T-helper 17 cell (primary cell): ENCODE measurements at places on chromosomes 7 and 10. TPM values are rescaled to one million over a fixed set of nuclear protein-coding genes. Genes with fewer than 3 reads are reported as not detected.

The KAZALD1 gene
- not detected for total RNA-seq

The EPDR1 gene
- 0.29 TPM for total RNA-seq

The FKBP6 gene
- total RNA-seq = not detected

The SLC29A3 gene
- 3.3 TPM for total RNA-seq

The IL15RA gene
- total RNA-seq = 12.6 TPM

The MYL10 gene
- not detected for total RNA-seq

GRCh38 chr7:112104120-112104519, 102.1 kb downstream of the DOCK4 start:
- no peaks in the 10 kb centered on the region for H3K36me3 ChIP-seq
- H3K4me3 ChIP-seq = no peak overlapping the region
- peaks cover 2% of the 10 kb centered on the region for H3K4me1 ChIP-seq
- H3K27ac ChIP-seq = no peak overlapping the region

- H3K27me3 ChIP-seq = no peaks in the 10 kb centered on the region
- H3K4me3 ChIP-seq = no peak overlapping the region
- DNase-seq = no peak
- no peaks in the 10 kb centered on the region for H3K36me3 ChIP-seq
- H3K4me1 ChIP-seq = no peaks in the 10 kb centered on the region
- H3K27ac ChIP-seq = no peak overlapping the region
Observed at GRCh38 chr10:66837990-66838389, 87.8 kb upstream of the LRRTM3 start.

- DNase-seq = no peak
- peaks cover 12% of the 10 kb centered on the region for H3K4me1 ChIP-seq
- H3K27ac ChIP-seq = no peak overlapping the region
- peaks cover 47% of the 10 kb centered on the region for H3K27me3 ChIP-seq
- H3K4me3 ChIP-seq = no peak overlapping the region
Observed at GRCh38 chr7:43116451-43116850, 4.0 kb downstream of the HECW1 start.

DNA sequence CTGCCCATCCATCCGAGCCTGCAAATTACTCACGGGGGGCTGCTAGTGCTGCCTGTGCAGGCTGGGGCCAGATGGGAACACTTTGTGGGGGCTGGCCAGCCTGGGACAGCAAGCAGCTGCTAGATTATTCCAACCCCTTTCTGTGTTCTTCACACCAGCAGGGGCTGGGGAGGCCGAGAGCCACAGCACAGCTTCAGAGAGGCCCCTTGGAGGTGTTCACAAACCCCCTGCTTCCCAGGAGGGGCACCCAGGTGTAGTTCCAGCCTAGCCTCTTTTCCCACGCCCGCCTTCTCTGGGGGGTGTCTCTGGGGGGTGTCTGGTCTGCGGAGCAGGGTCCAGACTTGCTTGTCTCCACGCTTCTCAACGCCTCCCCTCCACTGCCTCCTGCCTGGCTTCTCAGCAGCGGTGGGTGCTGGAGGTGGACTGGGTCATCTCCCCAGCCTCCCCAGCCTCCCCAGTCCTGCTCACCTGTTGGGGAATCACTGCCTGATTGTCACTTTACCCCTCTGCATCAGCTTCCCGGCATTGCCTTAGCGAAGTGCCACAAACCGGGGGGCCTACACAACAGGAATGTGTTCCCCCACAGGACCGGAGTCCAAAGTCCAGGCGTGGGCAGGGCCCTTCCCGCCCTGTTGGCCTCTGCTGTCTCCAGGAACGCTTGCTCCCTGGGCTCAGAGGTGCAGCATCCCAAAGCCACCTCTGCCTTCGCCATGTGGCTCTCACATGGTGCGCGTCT, 74.0 kb upstream of the EN2 start:
- DNase-seq = no peak
- H3K4me3 ChIP-seq = no peak overlapping the region
- no peak overlapping the region for H3K27ac ChIP-seq
- peaks cover 93% of the 10 kb centered on the region for H3K27me3 ChIP-seq
- H3K4me1 ChIP-seq = peaks cover 17% of the 10 kb centered on the region

- H3K4me3 ChIP-seq = no peak overlapping the region
- H3K36me3 ChIP-seq = no peaks in the 10 kb centered on the region
- no peaks in the 10 kb centered on the region for H3K27me3 ChIP-seq
- no peaks in the 10 kb centered on the region for H3K4me1 ChIP-seq
Observed at GRCh38 chr10:47248386-47249090, 51.5 kb upstream of the GDF10 start.

DNA sequence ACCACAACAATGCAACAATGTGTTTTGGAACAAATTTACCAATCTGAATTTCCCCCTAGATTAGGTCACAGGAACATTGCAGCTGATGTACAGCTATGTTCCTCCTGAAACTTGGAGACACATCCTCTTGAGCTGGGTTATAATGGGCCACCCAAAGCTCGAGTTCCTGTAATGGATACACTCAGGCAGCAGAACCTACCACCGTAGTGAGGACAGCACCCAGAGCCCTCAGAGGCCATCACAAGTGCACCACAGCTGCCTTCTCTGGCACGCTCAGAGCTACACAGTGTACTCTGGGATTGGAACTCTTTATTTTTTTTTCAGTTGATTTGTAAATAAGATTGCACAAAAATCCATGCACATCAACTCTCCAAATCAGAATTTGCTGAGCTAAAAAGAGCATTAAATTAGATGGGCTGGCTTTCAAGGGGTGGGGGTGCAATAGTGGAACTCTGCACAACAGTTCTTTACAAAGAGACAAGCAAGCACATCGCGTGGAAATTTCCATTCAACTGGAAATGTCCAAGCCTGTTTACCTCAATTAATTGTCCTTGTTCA, 56.7 kb downstream of the EGFR start:
- H3K27me3 ChIP-seq = no peaks in the 10 kb centered on the region
- no peaks in the 10 kb centered on the region for H3K36me3 ChIP-seq
- H3K4me3 ChIP-seq = no peak overlapping the region
- H3K4me1 ChIP-seq = peaks cover 13% of the 10 kb centered on the region
- DNase-seq = no peak

- H3K36me3 ChIP-seq = no peaks in the 10 kb centered on the region
- H3K4me1 ChIP-seq = no peaks in the 10 kb centered on the region
- no peak overlapping the region for H3K27ac ChIP-seq
Observed at GRCh38 chr7:84302949-84303348, 108.4 kb upstream of the SEMA3A start.

DNA sequence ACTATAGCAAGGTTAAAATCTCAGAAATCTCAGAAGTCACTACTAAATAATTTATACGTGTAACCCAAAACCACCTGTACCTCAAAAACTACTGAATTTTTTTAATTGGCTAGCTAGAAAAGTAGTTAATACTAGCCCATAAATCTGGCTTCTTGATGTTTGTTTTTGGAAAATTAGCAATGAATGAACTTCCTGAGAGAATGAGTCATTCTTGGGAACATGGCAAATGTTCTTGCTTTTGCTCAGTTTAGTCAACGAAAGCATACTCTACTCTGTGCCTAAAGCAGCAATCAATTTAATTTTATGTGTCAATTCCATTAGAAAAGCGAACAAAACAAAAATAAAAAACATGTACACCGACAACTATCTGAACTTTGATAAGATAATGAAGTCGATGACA, 69.2 kb downstream of the SEMA3E start:
- H3K27me3 ChIP-seq = no peaks in the 10 kb centered on the region
- no peak for DNase-seq
- no peaks in the 10 kb centered on the region for H3K36me3 ChIP-seq
- no peaks in the 10 kb centered on the region for H3K4me1 ChIP-seq
- no peak overlapping the region for H3K4me3 ChIP-seq

DNA sequence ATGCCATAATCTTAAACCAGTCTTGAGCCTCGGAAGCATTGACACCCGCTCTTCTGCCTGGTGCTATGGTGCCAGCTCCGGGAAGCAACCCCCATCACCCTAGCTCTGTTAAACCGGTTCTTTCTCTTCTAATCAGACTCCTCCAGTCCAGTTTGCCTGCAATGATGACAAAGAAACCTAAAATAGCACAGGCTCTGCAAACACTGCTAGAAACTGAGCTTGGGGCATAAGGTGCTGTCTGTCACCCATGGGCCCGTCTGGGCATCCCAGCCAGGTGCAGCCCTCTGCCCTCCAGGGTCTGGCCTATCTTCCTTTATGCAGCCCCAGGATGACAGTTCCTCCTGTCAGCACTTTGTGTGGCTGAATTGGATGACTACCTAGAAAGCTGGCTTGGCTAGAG, 14.2 kb upstream of the CAMK2G start:
- no peak for DNase-seq
- peak overlapping the region; percentile 53 for H3K27ac ChIP-seq
- peaks cover 13% of the 10 kb centered on the region for H3K27me3 ChIP-seq
- peaks cover 8% of the 10 kb centered on the region for H3K4me1 ChIP-seq

GRCh38 chr10:132164761-132165278, 21.9 kb upstream of the DPYSL4 start:
- no peak for DNase-seq
- no peak overlapping the region for H3K4me3 ChIP-seq
- H3K4me1 ChIP-seq = peaks cover 13% of the 10 kb centered on the region
- no peaks in the 10 kb centered on the region for H3K27me3 ChIP-seq
- no peak overlapping the region for H3K27ac ChIP-seq

- peaks cover 10% of the 10 kb centered on the region for H3K4me1 ChIP-seq
- H3K27ac ChIP-seq = no peak overlapping the region
- H3K36me3 ChIP-seq = no peaks in the 10 kb centered on the region
- peak; percentile 88 for DNase-seq
- peak overlapping the region; percentile 77 for H3K4me3 ChIP-seq
Observed at GRCh38 chr7:1412322-1413261, 46.7 kb downstream of the MICALL2 start.

- H3K27me3 ChIP-seq = peaks cover 55% of the 10 kb centered on the region
- no peaks in the 10 kb centered on the region for H3K36me3 ChIP-seq
- no peaks in the 10 kb centered on the region for H3K4me1 ChIP-seq
- H3K4me3 ChIP-seq = no peak overlapping the region
Observed at GRCh38 chr10:120810298-120810697, 40.9 kb upstream of the WDR11 start.

- peaks cover 5% of the 10 kb centered on the region for H3K4me1 ChIP-seq
- no peak overlapping the region for H3K4me3 ChIP-seq
- no peak overlapping the region for H3K27ac ChIP-seq
- no peaks in the 10 kb centered on the region for H3K36me3 ChIP-seq
- no peaks in the 10 kb centered on the region for H3K27me3 ChIP-seq
Observed at GRCh38 chr10:86953747-86954680, 3.4 kb downstream of the MMRN2 start.

GRCh38 chr10:130889240-130889639, 422.3 kb downstream of the TCERG1L start:
- H3K27me3 ChIP-seq = peaks cover 4% of the 10 kb centered on the region
- no peaks in the 10 kb centered on the region for H3K4me1 ChIP-seq
- no peaks in the 10 kb centered on the region for H3K36me3 ChIP-seq
- no peak for DNase-seq
- H3K4me3 ChIP-seq = no peak overlapping the region

GRCh38 chr10:90062786-90063185, 361.4 kb downstream of the KIF20B start:
- no peak overlapping the region for H3K27ac ChIP-seq
- DNase-seq = no peak
- no peak overlapping the region for H3K4me3 ChIP-seq

GRCh38 chr10:132637477-132638129, 100.0 kb downstream of the INPP5A start:
- H3K36me3 ChIP-seq = peaks cover 2% of the 10 kb centered on the region
- H3K4me1 ChIP-seq = peaks cover 39% of the 10 kb centered on the region
- H3K27ac ChIP-seq = peak overlapping the region; percentile 47
- H3K4me3 ChIP-seq = peak overlapping the region; percentile 84
- DNase-seq = no peak

DNA sequence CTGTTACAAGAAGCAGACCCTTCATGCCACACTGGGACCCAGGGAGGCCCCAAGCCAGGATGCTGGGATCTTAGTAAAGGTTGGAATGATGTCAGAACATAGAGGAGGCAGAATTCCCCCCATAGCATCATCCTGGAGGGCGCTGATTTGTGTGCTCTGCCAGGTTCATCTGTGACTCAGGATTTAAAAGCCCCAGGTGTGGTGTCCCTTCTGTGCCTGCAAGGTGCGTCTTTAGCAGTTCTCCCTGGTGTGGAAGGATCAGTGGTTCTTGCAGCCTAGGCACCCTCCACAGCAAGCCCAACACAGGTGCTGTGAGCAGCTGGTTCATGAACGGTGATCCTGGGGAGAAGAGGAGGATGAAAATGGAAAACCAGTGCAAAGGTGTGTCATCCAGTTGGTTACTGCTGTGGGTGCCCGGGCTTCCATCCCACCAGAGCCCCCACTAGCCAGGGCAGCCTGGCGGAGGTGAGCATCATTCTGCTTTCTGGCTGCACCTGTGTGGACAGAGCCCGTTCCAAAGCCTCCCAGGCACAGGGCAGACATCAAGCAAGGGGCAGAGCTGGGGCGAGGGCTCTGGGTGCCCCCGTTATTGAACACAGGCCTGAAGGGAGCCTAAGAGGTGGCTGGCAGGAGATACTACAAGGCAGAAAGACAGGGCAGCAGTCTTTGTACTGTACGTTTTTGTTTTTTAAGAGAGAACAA, 49.5 kb downstream of the IKZF1 start:
- no peak for DNase-seq
- H3K4me3 ChIP-seq = peak overlapping the region; percentile 75
- H3K36me3 ChIP-seq = peaks cover 17% of the 10 kb centered on the region
- H3K27ac ChIP-seq = no peak overlapping the region

DNA sequence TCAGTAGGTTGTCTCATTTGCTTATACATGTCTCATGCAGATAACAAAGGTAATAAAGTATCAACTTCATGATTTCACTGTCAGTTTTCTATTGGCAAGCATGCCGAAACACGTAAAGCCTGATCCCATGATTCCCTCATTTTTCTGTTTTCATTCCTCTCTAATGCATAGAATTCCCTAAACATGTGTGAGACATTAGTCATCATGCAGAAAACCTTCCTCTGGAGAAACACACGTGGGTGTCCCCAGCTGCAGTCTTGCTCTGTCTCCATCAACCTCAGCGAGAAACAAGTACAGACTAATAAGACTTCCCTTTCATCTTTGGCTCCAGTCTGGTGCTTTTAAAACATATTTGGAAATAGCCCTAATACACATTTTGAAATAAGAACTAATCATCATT, 432.7 kb upstream of the VSTM2A start:
- H3K27ac ChIP-seq = no peak overlapping the region
- no peaks in the 10 kb centered on the region for H3K36me3 ChIP-seq
- no peak overlapping the region for H3K4me3 ChIP-seq
- DNase-seq = no peak

- H3K4me1 ChIP-seq = peaks cover 75% of the 10 kb centered on the region
- H3K36me3 ChIP-seq = peaks cover 23% of the 10 kb centered on the region
- H3K4me3 ChIP-seq = peak overlapping the region; percentile 83
- H3K27ac ChIP-seq = peak overlapping the region; percentile 99
Observed at GRCh38 chr10:14548474-14548873, 217.8 kb upstream of the FRMD4A start.

GRCh38 chr7:106476751-106477150, 184.2 kb downstream of the CCDC71L start:
- no peak overlapping the region for H3K27ac ChIP-seq
- no peak for DNase-seq
- H3K4me1 ChIP-seq = no peaks in the 10 kb centered on the region
